ENCODE measurements at places on chromosomes 12 and 14.

- H3K27me3 ChIP-seq, result no peaks in the 10 kb centered on the region
- no peaks in the 10 kb centered on the region for H3K36me3 ChIP-seq
- no peaks in the 10 kb centered on the region for H3K4me1 ChIP-seq
- no peak overlapping the region for H3K27ac ChIP-seq
Measured at GRCh38 chr14:38336298-38336697, 80.4 kb upstream of the CLEC14A start.

DNA sequence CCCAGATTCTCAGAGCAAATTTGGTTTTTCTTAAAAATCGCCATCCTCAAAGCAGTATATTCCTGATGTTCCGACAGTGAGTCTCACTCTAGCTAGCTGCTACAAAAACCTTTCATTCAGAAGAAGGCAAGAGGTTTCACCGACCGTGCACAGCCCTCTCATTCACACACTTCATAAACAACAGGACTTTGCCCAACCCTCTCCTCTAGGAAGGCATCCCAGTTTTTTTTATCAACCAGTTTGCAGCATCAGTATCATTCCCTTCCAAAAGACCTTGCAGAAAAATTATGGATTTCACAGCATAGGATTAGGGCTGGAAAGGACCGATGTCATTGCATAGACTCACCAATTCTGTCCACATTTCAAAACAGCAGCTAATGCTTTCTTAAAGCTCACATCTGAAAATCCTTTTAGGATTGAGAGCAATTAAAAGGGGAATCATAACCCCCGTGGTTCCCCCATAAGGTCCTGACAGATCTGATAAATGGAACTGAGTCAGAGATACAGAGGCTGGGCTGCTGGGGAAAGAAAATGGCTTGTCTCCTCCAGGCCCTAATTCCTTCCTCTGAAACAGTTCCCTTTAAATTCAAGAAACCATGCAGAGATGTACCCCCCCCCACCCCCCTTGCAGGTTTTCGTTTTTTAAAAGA is 597 bp downstream of the SVOP start:
- H3K4me3 ChIP-seq, result no peak overlapping the region
- no peak for DNase-seq
- no peaks in the 10 kb centered on the region for H3K4me1 ChIP-seq
- no peaks in the 10 kb centered on the region for H3K36me3 ChIP-seq
- no peak overlapping the region for H3K27ac ChIP-seq

GRCh38 chr12:75994069-75994740 is 37.4 kb downstream of the PHLDA1 start:
- H3K27ac ChIP-seq, result no peak overlapping the region
- H3K4me1 ChIP-seq, result no peaks in the 10 kb centered on the region
- no peaks in the 10 kb centered on the region for H3K27me3 ChIP-seq

DNA sequence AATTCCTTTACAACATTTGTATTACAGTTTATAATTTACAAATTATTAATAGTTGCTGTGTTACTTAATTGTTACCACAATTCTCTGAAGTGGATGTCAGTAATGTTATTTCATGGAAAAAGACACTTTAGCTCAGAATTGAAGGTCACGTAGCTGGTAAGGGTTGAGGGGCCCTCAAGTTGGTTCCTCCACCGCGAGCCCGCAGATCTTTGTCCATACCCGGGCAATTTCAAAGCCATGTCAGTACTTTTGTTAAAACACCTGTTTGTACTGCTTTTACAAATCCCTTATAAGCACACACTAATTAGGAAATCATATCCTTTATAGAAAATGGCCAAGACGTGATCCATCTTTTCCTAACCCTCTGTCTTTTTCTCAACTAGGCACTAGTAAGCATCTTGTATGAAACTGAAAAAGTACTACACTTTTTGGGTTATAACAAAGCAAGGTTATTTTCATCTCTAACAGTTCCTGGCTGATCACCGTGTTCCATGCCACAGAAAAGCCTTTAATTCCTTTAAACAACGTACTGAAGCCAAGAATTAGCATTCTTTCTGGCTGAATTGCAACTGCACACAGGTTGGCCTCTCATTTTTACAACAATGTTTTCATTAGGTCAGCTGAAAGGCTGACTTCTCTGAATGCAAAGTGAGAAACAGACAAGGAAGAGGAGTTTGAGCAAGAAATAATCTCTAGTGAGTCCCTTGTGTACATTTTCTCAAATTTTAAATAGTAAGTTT is 76.1 kb downstream of the CNTN1 start:
- DNase-seq, result no peak
- no peaks in the 10 kb centered on the region for H3K4me1 ChIP-seq
- H3K27ac ChIP-seq, result peak overlapping the region; percentile 58
- no peak overlapping the region for H3K4me3 ChIP-seq
- H3K36me3 ChIP-seq, result no peaks in the 10 kb centered on the region

DNA sequence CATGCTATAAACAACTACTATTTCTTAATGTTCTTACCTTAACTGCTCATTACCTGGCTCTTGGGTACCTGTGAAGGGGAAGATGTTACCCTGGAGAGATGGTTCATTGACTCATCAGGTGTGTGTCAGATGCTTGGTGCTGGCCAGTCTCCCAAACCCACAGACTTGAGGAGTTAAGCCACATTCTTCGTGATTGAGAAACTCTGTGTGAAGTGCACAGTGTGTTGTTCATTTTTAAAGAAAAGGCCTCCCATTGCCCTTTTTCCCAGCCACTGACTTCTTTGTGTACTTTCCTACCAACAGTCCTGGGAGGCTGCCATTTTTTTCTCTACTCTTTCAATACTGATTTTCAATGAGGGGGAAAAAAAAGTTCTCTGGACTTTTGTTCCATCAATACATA is 3.2 kb downstream of the MGST1 start:
- no peaks in the 10 kb centered on the region for H3K36me3 ChIP-seq
- peaks cover 13% of the 10 kb centered on the region for H3K4me1 ChIP-seq
- no peak overlapping the region for H3K4me3 ChIP-seq
- peak; percentile 71 for DNase-seq

- no peak overlapping the region for H3K4me3 ChIP-seq
- no peaks in the 10 kb centered on the region for H3K36me3 ChIP-seq
- H3K27ac ChIP-seq, result no peak overlapping the region
- H3K4me1 ChIP-seq, result no peaks in the 10 kb centered on the region
- no peaks in the 10 kb centered on the region for H3K27me3 ChIP-seq
- DNase-seq, result no peak
Measured at GRCh38 chr14:22185191-22185590, 403.8 kb downstream of the DAD1 start.

- no peaks in the 10 kb centered on the region for H3K27me3 ChIP-seq
- H3K4me3 ChIP-seq, result no peak overlapping the region
- no peaks in the 10 kb centered on the region for H3K36me3 ChIP-seq
- H3K27ac ChIP-seq, result no peak overlapping the region
Measured at GRCh38 chr12:34377243-34378035, 355.1 kb downstream of the ALG10 start.

- no peaks in the 10 kb centered on the region for H3K4me1 ChIP-seq
- no peak overlapping the region for H3K4me3 ChIP-seq
- no peaks in the 10 kb centered on the region for H3K27me3 ChIP-seq
- no peaks in the 10 kb centered on the region for H3K36me3 ChIP-seq
- H3K27ac ChIP-seq, result no peak overlapping the region
- no peak for DNase-seq
Measured at GRCh38 chr12:45377815-45378214, 161.9 kb downstream of the ANO6 start.

DNA sequence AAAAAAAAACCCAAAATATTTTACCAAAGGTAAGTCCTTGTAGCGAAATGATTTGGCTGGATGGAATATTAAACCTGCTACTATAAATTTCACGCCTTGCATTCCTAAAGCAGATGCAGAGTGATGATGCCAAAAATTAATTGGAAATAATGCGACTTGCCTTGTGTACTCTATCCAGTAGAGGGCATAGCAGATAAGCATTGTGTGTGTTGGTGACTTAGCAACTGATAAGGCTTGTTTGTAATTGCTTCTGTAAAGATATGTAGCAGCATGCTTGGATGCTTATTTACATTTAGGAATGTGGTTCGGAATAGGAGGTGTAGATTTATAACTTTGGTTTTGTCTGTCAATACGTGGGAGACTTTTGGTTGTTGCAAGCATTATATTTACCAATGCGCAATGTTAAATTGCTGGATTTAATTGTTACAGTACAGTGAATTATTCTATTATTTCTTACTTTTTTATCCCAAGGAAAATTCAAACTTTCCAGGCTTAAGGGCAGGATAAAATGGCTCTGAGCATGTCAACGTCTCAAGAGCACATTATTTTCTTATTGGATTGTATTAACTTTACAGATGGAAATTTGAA is 80.5 kb downstream of the TMEM260 start:
- no peak overlapping the region for H3K27ac ChIP-seq
- DNase-seq, result no peak
- no peaks in the 10 kb centered on the region for H3K4me1 ChIP-seq
- no peaks in the 10 kb centered on the region for H3K27me3 ChIP-seq
- H3K4me3 ChIP-seq, result no peak overlapping the region

DNA sequence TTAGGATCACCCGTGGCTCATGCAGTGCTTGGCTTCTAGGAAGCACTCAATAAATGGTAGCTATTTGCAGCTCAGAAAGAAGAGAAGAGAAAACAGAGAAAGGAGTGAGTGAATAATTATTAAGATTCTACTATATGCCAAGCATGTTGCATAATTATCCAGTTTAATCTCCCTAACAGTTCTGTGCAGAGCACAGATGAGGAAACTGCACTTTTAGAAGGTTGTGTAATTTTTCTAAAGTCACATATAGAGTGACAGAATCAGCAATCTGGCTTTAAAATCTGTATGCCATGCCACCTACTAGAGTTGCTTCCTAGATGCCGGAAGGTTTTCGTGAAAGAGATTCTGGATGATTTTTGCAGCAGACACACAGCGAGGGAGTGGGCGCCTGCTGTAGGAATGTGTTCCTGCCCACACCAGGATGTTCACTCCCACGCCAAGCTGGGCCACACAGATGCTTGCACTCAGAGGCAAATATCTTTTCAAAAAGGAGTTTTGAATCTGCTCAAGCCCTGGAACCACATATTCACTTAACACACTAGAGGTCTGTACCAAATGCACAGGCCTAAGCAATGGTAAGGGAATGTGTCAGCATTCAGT is 50.2 kb upstream of the SMCO2 start:
- H3K4me1 ChIP-seq, result no peaks in the 10 kb centered on the region
- no peak overlapping the region for H3K4me3 ChIP-seq
- no peaks in the 10 kb centered on the region for H3K36me3 ChIP-seq
- no peak overlapping the region for H3K27ac ChIP-seq

DNA sequence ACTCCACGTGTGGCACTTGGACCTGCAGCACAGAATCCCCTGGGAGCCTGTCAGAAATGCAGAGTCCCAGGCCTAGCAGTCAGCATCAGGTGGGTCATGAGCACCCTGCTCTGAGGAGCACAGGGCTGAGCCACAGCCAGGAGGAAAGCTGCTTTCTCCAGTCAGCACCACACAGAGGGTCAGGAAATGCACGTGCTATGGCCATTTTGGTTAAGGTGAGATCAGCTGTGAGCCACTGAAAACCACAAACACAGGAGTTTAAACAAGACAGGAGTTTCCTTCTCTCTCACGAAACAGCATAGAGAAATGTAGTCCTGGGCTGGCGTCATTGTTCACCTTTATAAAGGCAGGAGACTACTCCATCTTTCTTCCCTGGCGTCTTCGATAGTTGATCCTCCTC is 204.5 kb upstream of the SFSWAP start:
- no peak overlapping the region for H3K4me3 ChIP-seq
- H3K27me3 ChIP-seq, result no peaks in the 10 kb centered on the region
- H3K36me3 ChIP-seq, result no peaks in the 10 kb centered on the region

DNA sequence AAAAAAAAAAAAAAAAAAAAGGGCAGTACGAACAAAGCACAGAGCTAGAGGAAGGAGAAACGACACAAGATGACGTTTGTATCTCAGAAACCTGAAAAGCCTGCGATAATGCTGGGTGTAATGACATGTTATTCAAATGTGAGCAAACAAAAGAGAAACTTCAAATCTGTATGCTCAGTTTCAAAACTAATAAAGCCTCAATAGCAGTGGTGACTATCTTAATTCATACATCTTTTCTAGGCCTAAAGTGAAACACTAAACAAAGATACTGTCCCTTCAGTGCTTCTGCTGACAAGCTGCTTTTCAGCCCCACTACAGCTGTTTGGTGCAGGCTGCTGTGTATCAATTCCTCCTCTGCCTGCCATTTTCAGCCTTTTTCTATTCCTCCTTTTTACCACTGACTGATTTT is 15.8 kb downstream of the ITPR2 start:
- H3K4me1 ChIP-seq, result peaks cover 11% of the 10 kb centered on the region
- H3K36me3 ChIP-seq, result no peaks in the 10 kb centered on the region
- DNase-seq, result no peak
- H3K27me3 ChIP-seq, result no peaks in the 10 kb centered on the region
- no peak overlapping the region for H3K4me3 ChIP-seq
- H3K27ac ChIP-seq, result no peak overlapping the region

- no peak for DNase-seq
- no peak overlapping the region for H3K4me3 ChIP-seq
- H3K27ac ChIP-seq, result no peak overlapping the region
- H3K36me3 ChIP-seq, result no peaks in the 10 kb centered on the region
- H3K27me3 ChIP-seq, result no peaks in the 10 kb centered on the region
Measured at GRCh38 chr14:68309616-68310015, 483.3 kb downstream of the ZFP36L1 start.

GRCh38 chr14:54600717-54601109 is 33.8 kb downstream of the SAMD4A start:
- H3K36me3 ChIP-seq, result no peaks in the 10 kb centered on the region
- H3K27ac ChIP-seq, result no peak overlapping the region
- peaks cover 26% of the 10 kb centered on the region for H3K4me1 ChIP-seq

- no peaks in the 10 kb centered on the region for H3K27me3 ChIP-seq
- no peak for DNase-seq
- H3K27ac ChIP-seq, result no peak overlapping the region
- H3K36me3 ChIP-seq, result no peaks in the 10 kb centered on the region
- no peaks in the 10 kb centered on the region for H3K4me1 ChIP-seq
Measured at GRCh38 chr12:115661112-115661511, 616.4 kb downstream of the MED13L start.

All from tibial nerve (tissue), 4 donors.